ENCODE measurements at places on chromosomes 3 and 15. TPM values are rescaled to one million over a fixed set of nuclear protein-coding genes. Genes with fewer than 3 reads are reported as not detected.

Gene TUSC7
- total RNA-seq = not detected

- no peaks in the 10 kb centered on the region for H3K27me3 ChIP-seq
- DNase-seq = no peak
- H3K4me3 ChIP-seq = no peak overlapping the region
- H3K27ac ChIP-seq = no peak overlapping the region
- H3K4me1 ChIP-seq = peaks cover 10% of the 10 kb centered on the region
Measured at GRCh38 chr15:101676921-101677329, 24.7 kb upstream of the TM2D3 start.

DNA sequence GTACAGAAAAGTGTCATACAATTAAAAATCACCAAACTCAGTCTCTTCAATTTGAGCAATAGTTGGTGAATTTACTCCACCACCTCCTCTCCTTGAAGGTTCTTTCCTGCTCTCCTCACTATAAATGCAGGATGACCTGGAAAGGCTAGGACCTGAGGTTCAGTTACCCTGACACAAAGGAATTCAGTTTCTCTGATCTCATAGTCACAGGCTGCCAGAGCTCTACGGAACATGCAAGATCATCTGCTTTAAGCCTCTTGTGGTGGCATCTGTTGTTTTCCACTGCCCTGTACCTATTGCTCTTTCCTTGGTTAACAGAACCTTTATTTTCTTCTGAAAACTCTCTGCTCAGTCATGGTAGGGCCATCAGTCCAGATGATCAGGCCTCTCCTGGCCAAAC lies 4.9 kb upstream of the TP63 start:
- no peaks in the 10 kb centered on the region for H3K36me3 ChIP-seq
- DNase-seq = no peak
- no peaks in the 10 kb centered on the region for H3K4me1 ChIP-seq
- H3K27me3 ChIP-seq = no peaks in the 10 kb centered on the region
- no peak overlapping the region for H3K27ac ChIP-seq

DNA sequence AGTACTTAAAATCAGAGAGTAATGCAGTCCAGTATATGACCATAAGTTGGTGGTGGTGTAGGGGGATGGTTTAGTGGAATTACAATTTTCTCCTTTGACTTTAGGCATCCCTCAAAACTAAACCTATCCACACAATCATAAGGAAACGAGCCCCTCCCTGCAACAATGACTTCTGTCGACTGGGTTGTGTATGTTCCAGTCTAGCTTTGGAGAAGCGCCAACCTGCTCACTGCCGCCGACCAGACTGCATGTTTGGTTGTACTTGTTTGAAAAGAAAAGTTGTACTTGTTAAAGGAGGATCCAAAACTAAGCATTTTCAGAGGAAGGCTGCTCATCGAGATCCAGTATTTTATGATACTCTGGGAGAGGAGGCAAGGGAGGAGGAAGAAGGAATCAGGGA lies 52.8 kb downstream of the MGA start:
- H3K27me3 ChIP-seq = no peaks in the 10 kb centered on the region
- H3K36me3 ChIP-seq = no peaks in the 10 kb centered on the region
- H3K4me3 ChIP-seq = no peak overlapping the region
- no peak overlapping the region for H3K27ac ChIP-seq
- no peak for DNase-seq

Gene ZIC4
- 0.25 TPM for total RNA-seq

Gene SLC22A13
- total RNA-seq = 0.21 TPM

DNA sequence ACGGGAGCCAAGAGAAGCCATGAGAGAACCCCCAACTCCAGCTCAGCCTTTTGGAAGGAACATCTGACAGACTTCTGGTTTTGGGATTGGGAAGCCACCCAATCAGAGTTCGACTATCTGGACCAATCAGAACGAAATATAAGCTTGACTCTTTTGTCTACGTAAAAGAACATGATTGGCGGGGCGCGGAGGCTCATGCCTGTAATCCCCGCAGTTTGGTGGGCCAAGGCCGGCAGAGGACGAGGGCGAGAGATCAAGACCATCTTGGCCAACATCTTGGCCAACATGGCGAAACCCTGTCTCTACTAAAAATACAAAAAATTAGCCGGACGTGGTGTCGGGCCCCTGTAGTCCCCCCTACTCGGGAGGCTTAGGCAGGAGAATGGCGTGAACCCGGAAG lies 380.3 kb downstream of the TBL1XR1 start:
- DNase-seq = no peak
- H3K27ac ChIP-seq = no peak overlapping the region
- H3K4me1 ChIP-seq = no peaks in the 10 kb centered on the region
- no peaks in the 10 kb centered on the region for H3K36me3 ChIP-seq
- H3K4me3 ChIP-seq = no peak overlapping the region

GRCh38 chr3:54067055-54067698 lies 55.2 kb upstream of the CACNA2D3 start:
- H3K4me1 ChIP-seq = peaks cover 5% of the 10 kb centered on the region
- H3K27me3 ChIP-seq = no peaks in the 10 kb centered on the region
- H3K4me3 ChIP-seq = no peak overlapping the region
- no peak for DNase-seq
- H3K36me3 ChIP-seq = no peaks in the 10 kb centered on the region
- H3K27ac ChIP-seq = no peak overlapping the region

Gene AADACL2
- not detected for total RNA-seq

DNA sequence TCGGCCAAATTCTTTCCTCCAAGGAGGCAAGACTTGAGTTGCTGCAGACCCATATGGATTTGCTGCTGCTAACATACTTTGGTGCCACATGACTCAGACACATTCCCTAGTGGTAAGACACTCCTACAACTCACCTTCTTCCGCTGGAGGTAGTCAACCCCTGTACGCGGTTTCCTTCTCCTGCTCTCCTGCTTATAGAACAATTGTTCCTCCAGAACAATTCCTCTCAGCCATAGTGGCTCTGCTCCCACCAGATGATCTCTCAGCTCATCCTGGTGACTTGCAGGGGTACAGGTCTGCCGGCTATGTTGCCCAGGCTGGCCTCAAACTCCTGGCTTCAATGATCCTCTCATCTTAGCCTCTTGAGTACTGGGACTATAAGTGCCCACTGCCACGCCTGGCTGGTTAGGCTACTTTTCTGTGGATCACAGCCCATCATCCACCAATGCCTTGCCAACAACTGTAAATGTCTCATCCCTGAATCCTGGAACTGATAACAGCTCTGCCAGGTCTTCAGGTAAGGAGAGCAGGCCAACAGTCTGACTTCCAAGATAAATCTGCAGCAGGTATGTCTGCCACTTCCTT lies 2.4 kb upstream of the CXCR6 start:
- no peak overlapping the region for H3K27ac ChIP-seq
- no peaks in the 10 kb centered on the region for H3K27me3 ChIP-seq
- no peak overlapping the region for H3K4me3 ChIP-seq
- no peaks in the 10 kb centered on the region for H3K36me3 ChIP-seq

GRCh38 chr3:81716870-81717509 lies 44.5 kb downstream of the GBE1 start:
- H3K4me1 ChIP-seq = no peaks in the 10 kb centered on the region
- no peaks in the 10 kb centered on the region for H3K27me3 ChIP-seq
- H3K4me3 ChIP-seq = no peak overlapping the region
- H3K36me3 ChIP-seq = no peaks in the 10 kb centered on the region
- no peak for DNase-seq
- no peak overlapping the region for H3K27ac ChIP-seq

- no peaks in the 10 kb centered on the region for H3K36me3 ChIP-seq
- no peak for DNase-seq
- no peak overlapping the region for H3K27ac ChIP-seq
- no peaks in the 10 kb centered on the region for H3K27me3 ChIP-seq
Measured at GRCh38 chr3:150072576-150072975, 101.9 kb upstream of the PFN2 start.

GRCh38 chr3:45109771-45110508 lies 36.2 kb downstream of the CDCP1 start:
- no peaks in the 10 kb centered on the region for H3K4me1 ChIP-seq
- no peak overlapping the region for H3K27ac ChIP-seq
- no peak overlapping the region for H3K4me3 ChIP-seq
- H3K27me3 ChIP-seq = no peaks in the 10 kb centered on the region
- no peaks in the 10 kb centered on the region for H3K36me3 ChIP-seq

GRCh38 chr15:63858881-63859280 lies 25.1 kb upstream of the HERC1 start:
- H3K27me3 ChIP-seq = no peaks in the 10 kb centered on the region
- no peaks in the 10 kb centered on the region for H3K4me1 ChIP-seq
- DNase-seq = no peak

Gene PYGO1
- total RNA-seq = 9.3 TPM

Gene SCAMP5
- 24.9 TPM for total RNA-seq

Gene FBXW12
- total RNA-seq = 0.82 TPM

All from neural progenitor cell (in vitro differentiated cells).